Stimulated activated CD8-positive, alpha-beta memory T cell treated with anti-CD3 and anti-CD28 coated beads, Interleukin-2, amount 100 ng/mL, for 48 hours (primary cell): ENCODE measurements at places on chromosomes 3 and 15.

DNA sequence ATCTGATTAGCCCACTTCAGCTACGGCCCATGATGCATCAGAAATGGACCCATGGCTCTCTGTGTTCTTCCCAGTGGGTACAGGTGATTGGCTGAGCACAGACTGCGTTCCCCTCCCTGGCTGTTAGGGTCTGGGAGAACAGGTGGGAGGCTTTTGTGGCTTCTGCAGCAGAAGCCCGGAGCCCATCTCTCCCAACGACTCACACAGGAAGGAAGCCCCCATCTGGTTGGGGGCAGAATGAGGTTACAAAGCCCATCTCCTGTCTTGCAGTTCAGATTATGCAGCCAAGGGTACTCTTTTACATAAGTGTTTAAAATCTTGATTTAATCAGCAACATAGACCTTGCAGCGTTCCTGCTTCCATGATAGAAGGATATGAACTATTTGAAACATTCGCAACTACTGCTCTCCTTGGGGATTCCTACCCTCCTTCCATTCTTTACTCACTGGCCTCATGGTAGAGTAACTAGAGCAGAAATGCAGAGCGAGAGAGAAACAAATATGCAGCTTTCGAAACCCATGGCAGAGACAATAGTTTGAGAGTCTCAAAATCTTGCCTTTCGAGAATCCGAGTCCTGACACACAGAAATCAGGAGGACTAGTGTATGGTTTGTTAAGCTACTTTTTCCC lies 291.3 kb downstream of the TLE3 start:
- no peak for DNase-seq

DNA sequence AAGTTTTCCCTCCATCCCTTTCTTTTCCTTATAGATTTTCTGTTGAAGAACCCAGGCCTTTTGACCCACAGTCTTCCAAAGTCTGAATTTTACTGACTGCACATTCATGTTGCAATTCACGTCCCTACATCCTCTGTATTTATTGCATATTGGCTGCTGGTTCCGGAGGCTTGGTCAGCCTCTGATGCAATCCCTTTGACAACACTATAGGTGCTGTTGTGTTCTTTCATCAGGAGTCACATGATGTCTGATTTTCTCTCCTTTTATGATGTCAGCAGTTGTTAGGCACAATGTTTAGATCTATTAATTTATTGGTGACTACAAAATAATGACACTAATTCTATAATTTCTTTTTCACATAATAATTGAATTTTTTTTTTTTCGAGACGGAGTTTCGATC lies 8.7 kb downstream of the CYP1A1 start:
- no peak for DNase-seq

DNA sequence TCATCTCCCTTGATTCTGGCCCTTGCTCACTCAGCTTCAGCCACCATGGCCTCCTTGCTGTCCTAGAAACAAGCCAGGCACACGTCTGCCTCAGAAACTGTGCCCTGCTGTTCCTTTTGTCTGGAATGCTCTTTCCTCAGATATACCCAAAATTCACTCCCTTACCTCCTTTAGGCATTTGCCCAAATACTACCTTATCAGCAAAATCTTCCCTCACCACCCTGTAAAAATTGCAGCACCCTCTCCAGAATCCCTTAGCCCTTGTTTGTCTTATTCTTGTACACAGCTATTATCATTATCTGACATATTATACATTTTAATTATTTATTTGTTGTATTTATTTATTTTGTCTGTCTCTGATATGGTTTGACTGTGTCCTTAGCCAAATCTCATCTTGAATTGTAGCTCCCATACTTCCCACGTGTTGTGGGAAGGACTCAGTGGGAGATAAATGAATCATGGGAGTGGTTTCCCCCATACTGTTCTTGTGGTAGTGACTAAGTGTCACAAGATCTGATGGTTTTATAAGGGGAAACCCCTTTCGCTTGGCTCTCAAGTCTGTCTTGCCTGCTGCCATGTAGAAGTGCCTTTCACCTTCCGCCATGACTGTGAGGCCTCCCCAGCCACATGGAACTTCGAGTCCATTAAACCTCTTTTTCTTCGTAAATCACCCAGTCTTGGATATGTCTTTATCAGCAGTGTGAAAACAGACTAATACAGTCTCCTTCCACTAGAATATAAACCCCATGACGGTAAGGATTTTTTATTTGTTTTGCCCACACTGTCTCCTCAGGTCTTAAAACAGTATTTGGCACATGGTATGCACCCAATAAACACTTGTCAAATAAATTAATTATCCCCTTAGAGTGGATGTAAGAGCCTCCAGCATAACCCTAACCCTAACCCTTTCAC lies 60.0 kb upstream of the STT3B start:
- no peak for DNase-seq

GRCh38 chr3:13296662-13297061 lies 123.5 kb downstream of the NUP210 start:
- no peak for DNase-seq

DNA sequence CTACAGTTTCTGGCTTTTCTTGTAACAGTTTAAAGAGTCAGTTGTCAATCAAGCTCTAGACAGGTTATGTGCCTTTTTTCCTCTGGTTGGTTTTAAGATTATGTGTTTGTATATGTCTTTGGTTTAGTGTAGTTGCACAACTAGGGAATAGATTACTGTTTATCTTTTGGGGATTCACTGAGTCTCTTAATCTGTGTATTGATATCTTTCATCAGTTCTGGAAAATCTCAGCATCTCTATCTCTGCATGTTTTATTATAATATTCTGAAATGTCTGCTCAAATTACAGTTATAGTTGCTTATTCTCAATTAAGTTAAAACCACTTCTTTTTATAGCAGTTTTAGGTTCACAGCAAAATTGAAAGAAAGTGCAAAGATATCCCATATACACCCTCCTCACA lies 14.3 kb downstream of the DUT start:
- DNase-seq: no peak

GRCh38 chr3:192905980-192906678 lies 11.5 kb downstream of the MB21D2 start:
- DNase-seq: no peak

DNA sequence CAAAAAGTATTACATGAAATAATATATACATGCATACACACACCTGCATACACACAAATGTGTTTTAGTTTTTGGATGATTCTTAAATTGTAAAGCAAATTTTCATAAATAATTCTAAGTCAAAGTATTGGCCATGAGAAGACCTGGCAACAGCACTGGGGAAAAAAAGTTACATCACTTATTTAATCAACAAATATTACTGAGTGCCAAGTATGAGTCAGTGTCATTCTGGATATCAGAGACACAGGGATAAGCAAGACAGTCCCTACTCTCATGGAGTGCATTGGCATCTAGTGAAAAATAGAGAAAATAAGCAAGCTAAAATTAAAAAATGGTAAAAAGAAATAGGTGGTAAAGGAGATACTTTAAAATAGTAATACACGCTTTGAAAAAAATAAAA lies 29.4 kb upstream of the GUCA1C start:
- DNase-seq: no peak
